Type B pancreatic cell (in vitro differentiated cells): ENCODE measurements at places on chromosomes 3 and 15. TPM values are rescaled to one million over a fixed set of nuclear protein-coding genes. Genes with fewer than 3 reads are reported as not detected.

SLC6A20 gene
- total RNA-seq: 1.5 and 3.2 TPM in 2 replicates

DNA sequence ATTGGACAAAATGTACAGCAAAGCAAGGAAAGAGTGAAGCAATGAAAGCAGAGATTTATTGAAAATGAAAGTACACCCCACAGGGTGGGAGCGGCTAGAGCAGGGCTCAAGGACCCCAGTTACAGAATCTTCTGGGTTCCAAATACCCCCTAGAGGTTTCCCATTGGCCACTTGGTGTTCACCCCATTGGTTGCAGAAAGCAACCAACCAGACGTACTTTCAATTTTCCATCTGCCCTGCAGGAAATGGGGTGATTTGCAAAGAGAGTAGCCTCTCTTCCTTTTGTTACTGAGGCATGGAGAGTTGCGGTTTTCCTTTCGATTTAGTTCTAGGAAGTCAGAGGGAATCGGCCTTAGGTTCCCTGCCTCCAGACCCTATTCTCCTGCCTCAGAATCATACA lies 2.4 kb downstream of the PML start:
- H3K4me1 ChIP-seq: peaks cover 21% of the 10 kb centered on the region
- no peak for DNase-seq
- H3K27ac ChIP-seq: no peak overlapping the region
- H3K4me3 ChIP-seq: peak overlapping the region; percentile 20

- H3K4me3 ChIP-seq: peak overlapping the region; percentile 98
- H3K4me1 ChIP-seq: peaks cover 52% of the 10 kb centered on the region
- no peaks in the 10 kb centered on the region for H3K36me3 ChIP-seq
- peak overlapping the region; percentile 97 for H3K27ac ChIP-seq
- no peaks in the 10 kb centered on the region for H3K27me3 ChIP-seq
These were observed 609 bp upstream of the TBC1D23 start for GRCh38 chr3:100260081-100260684.

- no peak overlapping the region for H3K27ac ChIP-seq
- peaks cover 3% of the 10 kb centered on the region for H3K36me3 ChIP-seq
- H3K4me3 ChIP-seq: no peak overlapping the region
- no peaks in the 10 kb centered on the region for H3K27me3 ChIP-seq
These were observed 94.7 kb downstream of the MYH15 start for GRCh38 chr3:108415661-108416060.

DNA sequence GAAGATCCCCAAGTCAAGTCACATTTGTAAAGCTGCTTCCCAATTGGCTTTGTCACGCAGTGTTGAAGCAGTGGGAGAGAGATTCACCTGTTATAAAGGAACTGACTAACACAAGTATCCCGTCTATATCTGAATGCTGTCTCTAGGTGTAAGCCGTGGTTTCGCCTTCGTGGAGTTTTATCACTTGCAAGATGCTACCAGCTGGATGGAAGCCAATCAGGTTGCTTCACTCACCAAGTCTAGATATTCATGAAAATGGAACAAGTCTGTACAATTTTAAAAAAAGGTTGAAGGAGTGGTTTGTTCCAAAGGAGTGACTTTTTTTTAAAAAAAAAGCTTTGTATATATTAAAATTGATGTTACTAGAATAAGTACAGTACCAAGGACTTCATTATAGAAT lies 11.7 kb downstream of the RBM5 start:
- H3K4me3 ChIP-seq: no peak overlapping the region
- no peak overlapping the region for H3K27ac ChIP-seq
- DNase-seq: no peak
- no peaks in the 10 kb centered on the region for H3K27me3 ChIP-seq
- H3K4me1 ChIP-seq: no peaks in the 10 kb centered on the region

DNA sequence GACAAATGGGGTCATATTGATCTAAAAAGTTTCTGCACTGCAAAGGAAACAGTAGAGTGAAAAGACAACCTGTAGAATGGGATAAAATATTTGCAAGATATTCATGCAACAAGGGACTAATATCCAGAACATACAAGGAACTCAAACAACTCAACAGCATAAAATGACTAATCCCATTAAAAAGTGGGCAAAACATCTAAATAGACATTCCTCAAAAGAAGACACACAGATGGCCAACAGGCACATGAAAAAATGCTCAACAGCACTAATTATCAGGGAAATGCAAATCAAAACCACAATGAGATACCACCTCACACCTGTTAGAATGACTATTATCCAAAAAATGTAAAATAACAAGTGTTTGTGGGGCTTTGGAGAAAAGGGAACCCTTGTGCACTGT lies 8.8 kb downstream of the SLC12A8 start:
- DNase-seq: no peak
- H3K4me3 ChIP-seq: no peak overlapping the region
- peaks cover 5% of the 10 kb centered on the region for H3K36me3 ChIP-seq

DNA sequence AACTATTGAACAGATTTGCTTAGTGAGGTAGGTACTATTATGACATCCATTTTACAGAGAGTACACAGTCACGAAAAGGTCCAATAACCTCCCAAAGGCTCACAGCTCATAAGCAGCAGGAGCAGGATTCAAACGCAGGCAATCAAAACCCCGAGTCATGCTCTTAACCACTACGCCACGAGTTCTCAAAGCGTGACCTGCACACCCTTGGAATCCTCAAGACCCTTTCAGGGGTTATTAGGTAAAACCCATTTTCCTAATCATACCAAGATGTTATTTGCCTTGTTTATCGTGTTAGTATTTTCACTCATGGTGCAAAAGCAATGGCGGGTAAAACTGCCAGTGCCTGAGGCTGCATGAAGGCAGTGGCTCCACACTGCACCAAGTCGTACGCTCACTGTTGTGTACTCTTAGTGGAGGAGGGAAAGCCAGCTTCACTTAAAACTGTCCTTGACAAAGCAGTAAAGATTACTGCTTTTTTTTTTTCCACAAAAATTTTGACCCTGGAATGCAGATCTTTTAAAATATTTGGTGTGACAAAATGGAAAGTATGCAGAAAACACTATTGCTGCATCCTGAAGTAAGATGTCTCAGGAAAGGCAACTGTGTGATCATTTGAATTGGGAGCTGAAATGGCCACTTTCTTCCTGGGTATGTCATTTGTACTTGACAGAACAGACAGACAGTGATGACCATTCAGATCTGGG lies 96.1 kb downstream of the IGF2BP2 start:
- peaks cover 29% of the 10 kb centered on the region for H3K36me3 ChIP-seq
- no peak overlapping the region for H3K4me3 ChIP-seq
- peak overlapping the region; percentile 39 for H3K27ac ChIP-seq
